ENCODE measurements at places on chromosomes 6 and 20.

- DNase-seq = peak; percentile 41
These were observed 569.6 kb upstream of the GJE1 start for GRCh38 chr6:141562851-141563763.

- no peak for DNase-seq
These were observed 128.3 kb downstream of the OLIG3 start for GRCh38 chr6:137365707-137366437.

DNA sequence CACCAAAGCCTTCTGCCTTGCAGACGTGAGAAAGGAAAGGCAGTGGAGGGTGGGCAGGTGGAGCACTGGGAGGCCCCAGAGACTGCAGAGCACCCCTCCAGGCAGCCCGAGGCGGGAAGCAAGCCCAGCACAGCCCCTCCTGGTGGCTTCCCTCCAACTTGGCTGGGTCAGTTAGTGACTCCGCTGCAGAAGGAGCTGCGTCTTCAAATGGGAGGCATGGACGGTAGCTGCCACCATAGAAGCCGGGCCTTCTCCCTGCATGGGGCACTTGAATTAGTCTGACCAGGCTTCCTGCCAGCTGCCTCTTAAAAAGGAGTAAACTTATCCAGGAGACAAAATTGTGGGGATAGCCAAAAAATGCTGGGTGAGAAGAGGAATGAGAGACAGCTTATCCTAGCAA is 88.0 kb upstream of the RPS6KA2 start:
- no peak for DNase-seq

DNA sequence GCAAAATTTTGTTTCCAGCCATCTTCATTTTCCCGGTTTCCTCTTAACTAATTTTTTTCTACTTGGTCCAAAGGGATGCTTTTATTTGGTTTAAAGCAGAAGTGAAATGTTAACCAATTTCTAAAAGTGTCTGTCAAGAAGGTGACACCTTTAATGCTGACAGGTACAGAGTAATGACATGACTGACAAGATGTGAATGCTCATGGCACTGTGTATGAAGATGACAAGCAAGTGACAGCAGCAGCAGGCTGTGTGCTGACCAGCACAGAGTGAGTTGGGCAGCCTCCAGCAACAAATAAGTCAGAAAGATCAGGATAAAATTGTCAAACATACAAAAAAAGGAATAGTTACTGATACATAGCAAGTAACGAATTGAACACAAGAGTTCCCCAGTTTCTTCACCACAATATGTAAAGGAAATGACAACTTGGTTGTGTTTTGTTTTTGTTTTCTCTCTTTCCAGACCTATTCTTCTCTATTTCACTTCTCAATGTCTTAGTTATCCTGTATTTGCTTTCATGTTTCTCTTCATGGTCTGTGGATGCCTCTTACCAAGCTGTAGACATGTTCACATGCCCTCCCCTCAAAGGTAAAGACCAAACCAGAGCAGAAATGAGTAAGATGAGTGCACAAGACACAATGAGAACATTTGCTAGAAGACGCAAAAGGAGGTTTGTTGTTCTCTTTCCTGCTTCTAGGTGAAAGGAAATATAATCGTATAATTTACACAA is 174.9 kb downstream of the FRK start:
- no peak for DNase-seq

- DNase-seq = no peak
These were observed 131.2 kb upstream of the THEMIS start for GRCh38 chr6:128032042-128032441.

GRCh38 chr20:31837896-31838397 is 7.5 kb downstream of the FOXS1 start:
- DNase-seq = no peak

- DNase-seq = no peak
These were observed 56.6 kb downstream of the TGM2 start for GRCh38 chr20:38108438-38108985.

GRCh38 chr6:117506907-117507306 is 24.4 kb downstream of the DCBLD1 start:
- no peak for DNase-seq
